GM23248 (cell line): ENCODE measurements at places on chromosomes 7 and 10.

- H3K27ac ChIP-seq = no peak overlapping the region
- DNase-seq = peak; percentile 65
- no peak overlapping the region for H3K4me3 ChIP-seq
- no peaks in the 10 kb centered on the region for H3K27me3 ChIP-seq
Observed at GRCh38 chr10:70348228-70348850, 34.1 kb downstream of the LRRC20 start.

DNA sequence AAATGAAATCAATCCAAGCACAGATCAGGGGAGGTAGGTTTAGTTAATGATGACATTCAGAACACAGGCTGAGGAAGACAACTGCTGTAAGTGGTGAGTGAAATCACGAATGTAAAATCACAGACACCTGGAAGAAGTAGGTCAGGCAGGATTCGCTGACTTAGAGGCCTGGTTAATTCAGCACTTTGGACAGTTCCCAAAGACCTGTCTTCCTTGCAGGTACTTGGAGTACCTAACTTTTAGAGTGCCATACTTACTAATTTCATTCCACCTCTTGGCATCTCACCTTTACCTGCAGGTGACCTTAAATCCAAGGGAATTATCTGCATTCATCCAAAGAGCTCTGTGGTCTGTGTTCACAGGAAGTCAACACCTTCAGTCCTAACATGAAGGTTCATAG is 822.3 kb downstream of the PHTF2 start:
- H3K4me1 ChIP-seq = no peaks in the 10 kb centered on the region
- DNase-seq = no peak

DNA sequence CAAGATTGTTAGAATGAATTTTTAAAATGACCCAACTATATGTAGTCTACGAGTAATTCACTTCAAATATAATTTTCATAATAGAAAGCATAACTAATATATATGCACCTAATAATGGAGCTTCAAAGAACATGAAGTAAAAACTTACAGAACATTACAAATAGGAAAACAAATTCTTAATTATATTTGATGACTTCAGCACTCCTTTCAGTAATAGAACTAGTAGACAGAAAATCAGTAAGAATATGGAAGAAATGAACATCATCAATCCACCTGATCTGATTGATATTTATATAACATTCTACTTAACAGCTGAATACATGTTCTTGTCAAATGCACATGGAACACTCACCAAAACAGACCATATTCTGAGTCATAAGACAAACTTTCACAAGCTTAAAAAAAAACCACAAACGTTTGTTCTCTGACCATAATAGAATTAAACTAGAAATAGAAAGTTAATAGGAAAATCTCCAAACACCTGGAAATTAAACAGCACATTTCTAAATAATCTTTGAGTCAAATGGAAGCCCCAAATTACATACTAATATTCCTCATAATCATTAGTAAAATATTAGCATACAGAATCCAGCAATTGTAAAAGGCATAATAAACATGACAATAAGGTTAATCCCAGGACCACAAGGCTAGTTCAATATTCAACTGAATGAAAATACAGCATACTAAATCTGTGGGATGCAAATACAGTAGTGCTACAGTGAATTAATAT is 48.0 kb downstream of the BRAF start:
- no peaks in the 10 kb centered on the region for H3K27me3 ChIP-seq
- no peak overlapping the region for H3K4me3 ChIP-seq
- peaks cover 8% of the 10 kb centered on the region for H3K4me1 ChIP-seq
- DNase-seq = peak; percentile 75
- H3K27ac ChIP-seq = no peak overlapping the region

DNA sequence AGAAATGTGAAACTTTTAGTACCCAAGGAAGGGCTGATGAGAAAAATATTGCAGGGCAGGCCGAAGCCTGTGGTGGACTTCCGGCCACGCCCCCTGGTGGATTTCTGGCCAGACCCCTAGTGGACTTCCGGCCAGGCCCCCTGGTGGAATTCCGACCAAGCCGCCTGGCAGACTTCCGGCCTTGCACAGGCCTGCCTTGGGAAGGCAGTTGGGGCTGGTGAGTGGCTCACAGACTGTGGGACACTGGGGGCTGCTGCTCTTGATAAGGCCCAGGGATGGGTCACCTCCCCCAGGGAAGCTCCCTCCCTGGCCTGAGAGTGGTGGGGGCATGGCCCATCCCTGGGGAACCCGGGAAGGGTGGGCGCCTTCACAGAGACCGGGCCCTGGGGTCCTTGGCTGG is 116.4 kb upstream of the MKI67 start:
- H3K4me1 ChIP-seq = no peaks in the 10 kb centered on the region
- DNase-seq = no peak
- H3K4me3 ChIP-seq = no peak overlapping the region
- H3K36me3 ChIP-seq = no peaks in the 10 kb centered on the region

DNA sequence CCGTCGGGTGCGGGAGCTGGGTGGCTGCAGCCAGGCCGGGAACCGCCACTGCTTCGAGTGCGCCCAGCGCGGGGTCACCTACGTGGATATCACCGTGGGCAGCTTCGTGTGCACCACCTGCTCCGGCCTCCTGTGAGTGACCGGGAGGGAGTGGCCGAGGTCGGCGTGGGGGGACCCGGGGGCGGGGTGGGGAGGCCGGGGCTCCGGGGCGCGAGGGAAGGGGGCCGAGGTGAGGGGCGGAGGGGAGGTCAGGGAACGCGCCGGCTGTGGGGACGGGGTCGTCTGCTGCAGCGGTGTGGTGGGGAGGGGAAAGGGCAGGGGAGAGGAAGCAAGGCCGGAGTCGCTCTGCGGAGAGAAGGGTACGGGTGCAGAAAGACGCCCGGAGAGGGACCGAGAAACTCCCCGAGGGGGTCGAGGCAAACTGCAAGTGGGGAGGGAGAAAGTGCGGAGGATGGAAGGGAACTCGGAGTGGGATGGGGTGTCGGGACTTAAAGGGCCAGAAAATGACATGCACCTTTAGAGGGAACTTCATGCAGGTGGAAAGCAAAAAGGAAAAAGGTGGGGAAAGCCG is 518 bp downstream of the AGFG2 start:
- H3K36me3 ChIP-seq = no peaks in the 10 kb centered on the region
- H3K27ac ChIP-seq = no peak overlapping the region
- H3K4me3 ChIP-seq = peak overlapping the region; percentile 83
- H3K27me3 ChIP-seq = no peaks in the 10 kb centered on the region
- H3K4me1 ChIP-seq = no peaks in the 10 kb centered on the region; the same call in 1 of the 2 replicates

- H3K27ac ChIP-seq = no peak overlapping the region
- H3K4me3 ChIP-seq = no peak overlapping the region
- no peaks in the 10 kb centered on the region for H3K27me3 ChIP-seq
- no peaks in the 10 kb centered on the region for H3K36me3 ChIP-seq
- DNase-seq = no peak
Observed at GRCh38 chr10:486666-487322, 202.7 kb downstream of the DIP2C start.

DNA sequence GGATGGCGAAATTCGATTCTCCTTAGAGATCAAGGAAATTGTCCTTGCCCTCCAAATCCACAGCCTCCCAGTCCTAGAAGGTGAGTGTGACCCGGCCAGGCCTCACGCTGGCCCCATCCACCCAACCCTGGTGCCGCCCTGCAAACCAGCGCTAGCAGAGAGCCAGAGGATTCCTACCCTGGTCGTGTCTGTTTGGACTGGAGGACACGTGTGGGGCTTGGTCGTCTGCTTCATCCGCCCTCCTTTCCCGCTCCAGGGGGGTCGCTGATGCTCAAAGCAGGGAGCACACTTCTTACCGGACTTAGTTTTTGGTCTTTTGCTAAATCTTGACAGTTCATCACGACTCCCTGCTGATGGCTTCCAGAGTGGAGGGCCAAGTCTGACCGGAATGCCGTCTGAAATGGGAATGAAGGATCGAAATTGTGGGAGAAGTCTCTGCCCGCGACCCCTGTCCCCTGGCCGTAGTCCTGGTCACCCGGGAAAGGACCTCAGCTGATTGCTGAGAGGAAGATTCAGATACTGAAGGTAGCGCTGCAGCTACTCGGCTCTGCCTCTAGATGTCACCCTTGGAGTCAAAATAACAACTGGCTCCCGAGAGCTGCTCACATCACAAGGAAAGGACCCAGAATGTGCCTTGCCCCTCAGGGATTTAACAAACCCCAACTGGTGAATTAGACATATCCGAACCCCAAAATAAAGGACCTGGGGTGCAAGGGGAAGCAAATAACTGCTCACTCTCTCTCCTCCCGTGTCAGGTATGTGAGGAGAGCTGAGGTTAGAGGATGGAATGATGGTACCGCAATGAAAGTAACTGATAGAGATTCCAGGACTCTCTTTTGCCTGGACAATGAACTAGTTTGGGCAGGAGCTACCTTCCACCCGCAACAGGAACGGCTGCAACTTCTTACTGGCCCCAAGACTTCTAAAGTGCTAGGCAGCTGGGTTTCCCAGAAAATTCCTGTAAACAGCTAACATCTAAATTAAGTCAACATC is 23.5 kb upstream of the ORC5 start:
- H3K4me1 ChIP-seq = no peaks in the 10 kb centered on the region
- peaks cover 5% of the 10 kb centered on the region; the same call in 1 of the 2 replicates for H3K27me3 ChIP-seq
- no peak overlapping the region for H3K27ac ChIP-seq
- H3K36me3 ChIP-seq = no peaks in the 10 kb centered on the region
- no peak overlapping the region for H3K4me3 ChIP-seq

GRCh38 chr7:88395715-88396114 is 89.0 kb upstream of the STEAP4 start:
- no peak overlapping the region for H3K4me3 ChIP-seq
- H3K27ac ChIP-seq = no peak overlapping the region
- H3K4me1 ChIP-seq = no peaks in the 10 kb centered on the region
- H3K27me3 ChIP-seq = no peaks in the 10 kb centered on the region
- DNase-seq = no peak

DNA sequence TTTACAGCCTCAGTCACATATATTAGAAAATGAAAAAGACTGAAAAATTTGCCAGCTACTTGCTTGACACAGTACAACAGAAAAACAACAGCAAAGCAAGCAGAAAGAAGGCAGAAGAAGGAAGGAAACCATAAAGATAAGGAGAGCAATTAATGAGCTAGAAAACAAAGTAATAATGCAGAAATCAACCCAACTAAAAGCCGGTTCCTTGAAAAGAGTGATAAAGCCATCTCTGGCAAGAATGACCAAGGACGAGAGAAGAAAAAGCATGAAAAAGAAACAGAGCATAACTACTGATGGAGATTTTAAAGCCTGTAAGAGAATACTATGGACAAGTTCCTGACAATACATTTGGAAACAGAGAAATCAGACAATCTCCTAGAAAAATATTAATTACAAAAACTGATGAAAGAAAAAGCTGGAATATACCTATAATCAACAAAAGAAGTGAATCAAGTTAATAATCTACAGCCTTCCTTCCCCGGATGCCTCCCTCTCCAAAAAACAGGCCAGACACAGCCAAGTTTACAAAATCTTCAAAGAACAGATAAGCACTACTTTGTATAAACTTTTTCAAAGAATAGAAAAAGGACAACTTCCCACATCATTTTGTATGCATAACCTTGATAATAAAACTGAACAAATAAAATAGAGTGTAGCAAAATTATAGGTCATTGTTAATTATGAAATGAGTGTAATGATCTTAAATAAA is 204.0 kb downstream of the BAMBI start:
- H3K27ac ChIP-seq = no peak overlapping the region
- no peak overlapping the region for H3K4me3 ChIP-seq
- no peaks in the 10 kb centered on the region for H3K27me3 ChIP-seq
- no peaks in the 10 kb centered on the region for H3K4me1 ChIP-seq
- DNase-seq = no peak

- H3K27me3 ChIP-seq = no peaks in the 10 kb centered on the region
- DNase-seq = no peak
- peaks cover 33% of the 10 kb centered on the region for H3K4me1 ChIP-seq
- no peak overlapping the region for H3K4me3 ChIP-seq
- H3K27ac ChIP-seq = no peak overlapping the region
Observed at GRCh38 chr10:5587151-5588079, 62.7 kb downstream of the CALML3 start.

DNA sequence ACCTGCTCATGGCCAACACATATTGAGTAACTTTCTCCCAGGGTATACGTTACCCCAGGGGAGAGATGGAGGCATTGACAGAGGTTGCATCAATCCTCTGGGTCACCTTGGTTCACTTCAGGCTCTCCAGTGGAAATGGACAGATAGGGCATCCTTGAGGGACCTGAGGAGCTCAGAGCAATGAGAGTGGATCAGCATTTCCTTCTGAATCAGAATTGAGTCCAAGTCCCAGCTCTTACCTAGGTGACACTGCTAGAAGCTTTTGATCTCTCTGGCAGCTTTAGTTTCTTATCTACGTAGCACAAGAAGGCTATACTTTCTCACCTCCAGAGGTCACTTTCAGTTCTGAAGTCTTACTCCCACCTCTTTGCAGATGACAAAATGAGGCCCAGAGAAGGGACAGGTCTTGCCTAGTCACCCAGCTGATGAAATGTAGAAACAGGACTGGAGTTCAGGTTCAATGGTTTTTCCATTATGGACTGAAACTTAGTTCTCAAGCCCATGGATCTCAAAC is 35.2 kb downstream of the PANK1 start:
- peaks cover 5% of the 10 kb centered on the region; the same call in 1 of the 2 replicates for H3K36me3 ChIP-seq
- H3K27ac ChIP-seq = no peak overlapping the region
- no peak for DNase-seq
- no peaks in the 10 kb centered on the region for H3K4me1 ChIP-seq
- no peak overlapping the region for H3K4me3 ChIP-seq

- no peaks in the 10 kb centered on the region for H3K36me3 ChIP-seq
- peaks cover 14% of the 10 kb centered on the region for H3K4me1 ChIP-seq
- H3K4me3 ChIP-seq = no peak overlapping the region
- peak overlapping the region; percentile 72 for H3K27ac ChIP-seq
- peak; percentile 65 for DNase-seq
- H3K27me3 ChIP-seq = no peaks in the 10 kb centered on the region
Observed at GRCh38 chr10:128064970-128065580, 61.1 kb downstream of the MKI67 start.

DNA sequence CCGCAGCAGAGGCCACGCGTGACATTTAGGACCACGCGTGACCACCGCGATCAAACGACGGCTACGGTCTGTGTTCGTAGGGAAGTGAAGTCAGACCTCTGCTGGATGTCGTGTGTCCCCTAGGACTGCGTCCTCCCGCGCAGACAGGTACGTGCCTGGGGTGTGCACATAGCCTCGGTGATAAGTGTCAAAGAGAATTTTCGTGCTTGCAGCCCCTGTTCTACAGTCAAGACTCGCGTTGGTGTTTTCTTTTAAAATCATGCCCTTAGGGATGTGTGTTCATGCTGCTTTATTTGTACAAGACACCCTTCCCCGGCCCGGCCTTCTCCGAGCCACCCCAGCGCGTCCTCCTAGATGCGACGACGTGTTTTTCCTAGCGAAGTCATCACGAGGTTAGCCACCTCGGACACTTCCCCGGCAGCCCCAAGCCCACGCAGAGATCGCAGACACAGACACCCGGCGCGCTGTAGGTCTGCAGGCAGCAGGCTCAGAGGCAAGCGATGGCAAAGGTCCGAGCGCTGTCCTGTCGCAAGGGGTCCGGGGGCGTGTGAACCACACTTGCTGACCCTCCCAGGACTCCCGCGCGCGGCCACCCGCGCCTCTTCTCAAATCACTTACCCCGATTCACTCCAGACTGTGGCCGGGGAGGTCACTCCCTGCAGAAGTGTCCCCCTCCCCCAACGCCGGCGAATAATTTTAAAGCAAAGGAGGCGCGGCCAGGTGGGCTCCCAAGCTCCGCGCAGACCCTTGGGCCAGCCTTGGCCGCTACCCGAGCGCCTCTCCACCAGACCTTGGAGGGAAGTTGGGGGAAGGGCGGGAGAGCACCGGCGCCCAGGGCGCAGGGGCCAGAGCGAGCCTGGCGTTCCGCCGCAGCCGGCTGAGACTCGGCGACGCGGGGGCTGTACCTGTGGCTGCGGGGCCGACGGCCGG is 552 bp downstream of the MKX start:
- peaks cover 7% of the 10 kb centered on the region; the same call in 1 of the 2 replicates for H3K4me1 ChIP-seq
- peak; percentile 65 for DNase-seq
- peaks cover 10% of the 10 kb centered on the region; the same call in 1 of the 2 replicates for H3K36me3 ChIP-seq
- peaks cover 14% of the 10 kb centered on the region for H3K27me3 ChIP-seq
- H3K27ac ChIP-seq = 0 out of 2 replicates have a peak overlapping the region, but pooled peaks have one; percentile 89
- H3K4me3 ChIP-seq = peak overlapping the region; percentile 77
